ENCODE measurements at places on chromosomes 13 and 19.

- no peak for DNase-seq
These were observed 3.2 kb downstream of the PRTN3 start for GRCh38 chr19:843836-844545.

GRCh38 chr13:42041684-42042035, 6.8 kb upstream of the DGKH start:
- no peak for DNase-seq

- no peak for DNase-seq
These were observed 42.3 kb downstream of the GJA3 start for GRCh38 chr13:20118268-20119140.

- no peak for DNase-seq
These were observed 744.5 kb downstream of the EFNB2 start for GRCh38 chr13:105790923-105791322.

Data from DMS79 (cell line).